Hematopoietic multipotent progenitor cell treated with erythropoietin and hydrocortisone succinate and interleukin-3 and kit ligand, for 4 days (in vitro differentiated cells): ENCODE measurements at places on chromosomes 5 and 9.

DNA sequence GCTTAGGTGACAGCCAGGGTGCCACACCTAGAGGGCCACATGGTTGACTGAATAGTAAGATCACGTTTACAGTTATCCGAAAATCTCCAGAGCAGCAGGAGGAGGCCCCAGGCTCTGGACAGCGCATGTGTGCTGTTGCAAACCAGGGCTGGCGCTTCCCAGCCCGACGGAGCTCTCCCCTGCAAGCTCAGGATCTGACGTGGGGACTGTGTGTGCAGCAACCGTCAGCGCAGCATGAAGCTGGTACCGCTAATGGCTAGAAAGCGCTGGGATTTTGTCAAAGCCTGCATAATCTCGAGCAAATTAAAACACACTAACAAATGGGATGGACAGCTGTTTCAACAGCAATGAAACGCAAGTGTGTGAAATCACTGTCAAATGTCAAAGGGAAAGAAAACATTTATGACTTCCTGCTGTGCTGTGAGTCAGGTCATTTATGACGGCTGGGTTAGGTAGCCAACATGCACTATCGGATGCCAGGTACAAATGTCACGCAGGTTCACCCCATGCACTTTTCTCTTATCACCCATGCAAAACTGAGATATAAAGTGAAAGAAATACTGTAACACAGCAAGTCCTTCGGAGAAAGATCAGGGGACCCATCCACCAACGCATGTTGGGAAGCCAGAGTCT, 7.5 kb downstream of the SURF4 start:
- no peak for DNase-seq

DNA sequence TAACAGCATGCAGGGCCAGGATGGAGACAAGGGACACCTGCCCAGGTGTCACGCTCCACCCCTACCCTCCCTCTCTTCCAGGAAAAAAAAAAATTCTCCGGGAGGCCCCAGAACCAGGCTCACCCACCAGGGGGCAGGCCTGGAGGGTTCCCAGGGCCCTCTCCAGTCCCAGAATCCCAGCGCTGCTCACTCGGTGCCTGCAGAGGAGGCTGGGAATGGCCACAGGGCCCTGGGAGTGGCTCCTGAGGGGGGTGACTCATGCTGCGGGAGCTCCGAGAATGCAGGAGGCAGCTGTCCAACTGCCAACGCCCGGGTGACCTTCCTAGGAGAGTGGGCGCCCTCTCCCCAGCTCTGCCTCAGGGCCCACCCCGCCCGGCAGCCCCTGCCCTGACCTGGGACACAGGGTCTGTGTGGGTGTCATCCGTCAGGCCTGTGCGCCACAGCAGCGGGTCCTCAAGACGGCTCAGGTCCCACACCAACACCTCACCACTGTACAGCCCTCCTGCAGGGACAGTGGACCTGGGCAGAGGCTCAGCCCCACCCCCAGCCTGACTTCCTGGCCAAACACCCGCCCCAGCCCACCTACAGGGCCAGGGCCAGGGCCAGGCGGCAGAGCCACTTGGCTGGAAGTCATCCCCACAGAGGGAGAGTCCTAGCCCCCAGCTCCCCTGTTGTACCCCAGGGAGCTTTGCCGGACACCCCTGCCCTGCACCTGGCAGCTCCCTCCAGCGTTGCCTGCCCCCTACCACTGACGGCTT, 21.2 kb downstream of the DYNC2I2 start:
- DNase-seq, result no peak

DNA sequence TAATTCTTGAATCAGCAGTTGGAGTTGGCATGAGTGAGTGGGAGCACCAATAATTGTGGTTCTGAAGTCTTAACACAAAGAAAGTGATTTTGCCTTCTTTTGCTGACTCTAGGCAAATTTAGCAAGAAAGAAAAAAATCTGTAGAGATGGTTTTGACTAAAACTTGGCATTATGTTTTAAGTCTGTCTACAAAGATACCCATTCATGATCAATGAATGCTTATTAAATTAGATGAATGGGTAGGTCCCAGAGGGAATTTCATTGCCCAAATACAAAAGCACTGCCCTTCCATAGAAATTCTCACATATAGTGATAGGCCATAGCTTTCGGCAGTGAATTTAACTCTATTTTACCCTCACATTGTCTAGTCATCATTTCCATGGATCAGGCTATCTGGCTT, 428.6 kb upstream of the ADAMTSL1 start:
- DNase-seq, result no peak

DNA sequence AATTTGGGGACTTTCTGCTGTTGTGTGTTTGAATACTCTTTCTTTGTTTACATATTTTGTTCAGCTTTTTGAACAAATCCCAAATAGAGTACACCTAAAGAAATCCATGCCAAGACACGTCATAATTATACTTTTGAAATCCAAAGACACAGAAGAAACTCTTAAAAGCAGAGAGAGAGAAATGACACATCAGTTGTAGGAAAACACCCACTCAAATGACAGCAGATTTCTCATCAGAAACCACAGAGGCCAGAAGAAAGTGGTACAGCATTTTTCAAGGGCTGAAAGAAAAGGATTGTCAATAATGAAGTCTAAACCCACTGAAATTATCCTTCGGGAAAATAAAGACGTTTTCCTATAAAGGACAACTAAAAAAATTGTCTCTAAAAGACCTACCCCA, 378.6 kb downstream of the GADD45G start:
- no peak for DNase-seq

DNA sequence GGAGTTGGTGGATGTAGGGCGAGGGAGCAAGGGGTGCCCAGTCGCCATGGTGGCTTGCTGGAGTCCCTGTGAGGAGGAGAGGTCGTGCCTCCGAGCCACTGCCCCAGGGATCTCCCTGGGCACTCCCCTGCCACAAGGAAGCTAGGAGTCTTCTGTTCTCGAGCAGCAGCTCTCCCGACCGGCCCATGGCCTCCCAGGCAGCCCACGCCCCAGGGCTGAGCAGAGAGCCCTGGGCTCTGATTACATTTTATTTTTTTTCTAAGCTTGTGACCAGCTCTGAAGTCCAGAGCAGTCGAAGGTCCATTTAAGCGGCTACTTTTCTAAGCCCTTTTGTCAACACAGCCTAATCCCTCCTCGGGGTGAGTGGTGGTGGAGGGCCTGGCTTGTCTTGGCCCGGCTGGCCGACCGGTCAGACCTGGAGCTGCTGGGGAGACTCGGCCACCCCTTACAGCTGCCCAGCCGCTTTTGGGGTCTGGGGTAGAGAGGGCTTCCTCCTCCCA, 2.1 kb downstream of the RXRA start:
- no peak for DNase-seq

- DNase-seq, result peak; percentile 91
Measured at GRCh38 chr5:131640043-131640856, 5.2 kb upstream of the RAPGEF6 start.

GRCh38 chr5:142597546-142598337, 88.1 kb downstream of the FGF1 start:
- peak; percentile 68 for DNase-seq

DNA sequence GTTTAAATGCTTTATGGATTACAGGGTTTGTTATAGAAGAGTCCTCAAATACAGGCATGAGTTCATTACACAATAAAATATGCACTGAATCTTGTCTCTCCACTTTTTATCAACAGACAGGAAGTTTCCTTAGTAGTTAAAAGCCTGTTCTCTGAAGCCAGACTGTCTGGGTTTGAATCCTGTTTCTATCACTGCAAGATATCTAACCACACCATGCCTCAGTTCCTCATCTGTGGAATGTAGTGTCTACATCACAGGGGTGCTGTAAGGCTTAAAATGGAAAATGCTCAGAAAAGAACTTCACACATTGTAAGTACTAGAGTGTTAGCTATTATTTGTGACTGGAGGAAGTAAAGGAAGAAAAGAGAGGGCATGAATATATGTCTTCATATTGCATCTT, 9.3 kb downstream of the LIX1 start:
- peak; percentile 28 for DNase-seq

DNA sequence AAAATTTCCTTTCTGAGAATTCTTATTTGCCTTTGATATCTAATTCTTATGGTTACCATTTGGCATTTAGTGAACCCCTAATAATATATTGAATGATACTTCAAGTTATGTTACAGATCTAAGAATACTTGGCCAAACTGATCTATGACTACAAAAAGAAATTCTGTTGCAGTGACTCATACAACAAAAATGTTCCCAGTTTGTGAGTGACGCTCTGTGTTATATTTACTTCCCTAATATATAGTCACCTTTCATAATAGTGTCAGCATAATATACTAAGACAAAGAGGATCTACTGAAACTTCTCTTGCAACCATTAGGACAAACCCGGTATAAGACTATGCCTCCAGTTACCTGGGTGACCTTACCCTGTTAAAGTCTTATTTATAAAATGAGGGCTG, 216.9 kb upstream of the TLX3 start:
- no peak for DNase-seq

- peak; percentile 29 for DNase-seq
Measured at GRCh38 chr5:75847561-75848021, 130.4 kb upstream of the POC5 start.

DNA sequence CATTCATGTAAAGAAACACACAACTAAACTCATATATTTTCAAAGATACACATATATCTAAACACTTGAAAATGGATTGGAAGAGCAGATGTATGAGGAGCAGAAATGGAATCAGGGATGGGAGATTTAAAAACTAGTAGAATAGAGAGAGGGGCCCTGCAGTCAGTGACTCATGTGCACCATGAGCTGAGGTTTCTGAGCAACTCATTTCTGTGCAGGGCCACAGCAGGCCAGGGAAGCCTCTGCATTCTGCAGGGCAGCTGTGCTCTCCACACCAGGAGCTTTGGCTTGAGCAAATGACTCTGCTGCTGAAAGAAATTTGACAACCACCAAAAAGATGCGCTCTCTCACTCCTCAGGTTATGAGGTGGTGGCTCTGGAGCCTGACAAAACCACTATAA, 27.1 kb downstream of the LHX6 start:
- DNase-seq, result no peak

DNA sequence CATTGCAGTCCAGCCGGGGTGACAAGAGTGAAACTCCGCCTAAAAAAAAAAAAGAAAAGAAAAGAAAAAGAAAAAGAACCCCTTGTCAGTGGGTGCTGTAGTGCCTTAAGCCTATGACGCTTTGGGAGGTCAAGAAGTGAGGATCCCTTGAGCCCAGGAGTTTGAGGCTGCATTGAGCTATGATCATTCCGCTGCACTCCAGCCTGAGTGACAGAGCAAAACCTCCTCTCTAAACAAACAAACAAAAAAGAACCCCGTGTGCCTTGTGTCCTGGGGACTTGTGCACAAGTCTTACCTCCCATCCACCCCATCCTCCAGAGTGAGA, 33.5 kb upstream of the STXBP1 start:
- DNase-seq, result no peak

DNA sequence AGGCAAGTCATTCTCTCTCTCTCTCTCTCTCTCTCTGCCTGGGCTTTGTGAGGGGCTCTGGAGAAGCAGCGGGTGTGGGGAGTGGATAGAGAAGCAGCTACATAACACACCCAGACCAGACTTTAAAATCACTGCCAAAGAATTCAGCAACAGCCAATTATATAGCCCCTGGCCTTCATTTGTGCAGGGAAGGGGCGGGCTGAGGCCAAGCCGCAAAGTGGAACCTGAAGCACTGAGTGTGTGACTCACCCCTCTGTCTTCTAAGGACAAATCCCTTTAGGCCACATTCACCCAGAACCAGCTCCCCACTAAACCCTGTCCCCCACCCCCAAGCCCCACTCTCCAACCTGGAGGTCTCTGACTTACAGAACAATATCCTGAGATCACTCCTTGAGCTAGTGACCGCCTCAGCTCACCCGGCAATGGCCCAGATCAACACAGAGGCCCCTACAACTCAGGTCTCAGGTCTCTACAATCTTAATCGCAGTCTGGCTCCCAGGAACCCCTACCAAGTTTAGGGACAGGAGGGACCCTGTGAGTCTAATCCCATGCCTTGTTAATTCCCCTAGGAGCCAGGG, 6.0 kb downstream of the B4GALT1 start:
- DNase-seq, result peak; percentile 62

DNA sequence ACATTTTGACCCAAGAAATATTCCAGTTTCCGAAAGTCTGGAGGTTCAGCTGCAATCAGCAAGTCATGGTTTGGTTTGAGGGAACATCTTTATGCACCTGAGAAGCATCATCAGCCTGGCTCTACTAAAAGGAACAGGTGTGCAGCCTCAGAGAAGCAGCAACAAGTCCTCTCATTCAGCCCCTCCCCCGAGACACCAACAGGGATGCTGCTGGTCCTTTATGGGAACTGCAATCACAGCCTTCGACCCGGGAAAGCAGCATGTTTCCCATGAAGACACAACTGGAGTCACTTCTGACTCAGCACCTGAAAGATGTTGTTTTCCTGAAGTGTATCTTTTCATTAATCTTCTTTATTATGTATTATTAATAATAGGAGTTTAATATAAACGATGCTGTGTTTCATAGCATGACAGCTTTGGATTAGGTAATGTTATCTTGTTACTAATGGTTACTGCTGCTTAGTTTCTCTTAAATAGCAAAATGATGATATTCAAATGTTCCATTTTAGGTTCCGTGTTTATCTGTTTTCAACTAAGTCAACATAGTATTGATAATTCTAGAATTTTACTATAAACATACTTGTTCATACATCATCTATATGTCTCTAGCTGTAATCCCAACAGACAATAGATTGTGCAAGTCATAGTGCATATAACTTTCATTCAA, 15.6 kb upstream of the NREP start:
- no peak for DNase-seq

DNA sequence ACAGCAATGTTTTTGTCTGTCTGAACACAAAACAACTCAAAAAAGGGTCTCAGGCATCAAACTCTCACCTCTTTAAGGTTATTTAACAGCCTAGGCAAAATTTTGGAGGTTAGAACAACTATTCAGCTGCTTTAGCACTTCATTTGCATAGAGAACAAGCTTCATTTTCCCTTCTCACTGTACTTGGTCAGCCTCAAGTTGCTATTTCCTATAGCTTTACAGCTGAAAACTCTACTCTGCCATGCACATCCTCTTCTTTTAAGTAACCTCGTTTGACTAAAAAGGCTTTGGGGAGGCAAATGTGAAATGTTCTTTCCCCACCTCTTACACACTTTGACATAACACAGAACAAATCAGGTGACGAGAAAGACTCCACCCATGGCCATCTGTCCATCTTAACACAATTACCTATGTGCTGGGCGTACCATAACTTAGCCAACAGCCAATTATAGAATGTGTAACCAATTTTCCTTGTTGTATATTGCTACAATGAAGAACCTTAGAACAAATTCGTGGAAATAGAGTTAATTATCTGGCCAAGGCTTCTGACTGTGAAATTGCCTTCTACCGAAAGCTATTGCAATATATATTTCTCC, 195.7 kb downstream of the DCP2 start:
- no peak for DNase-seq

DNA sequence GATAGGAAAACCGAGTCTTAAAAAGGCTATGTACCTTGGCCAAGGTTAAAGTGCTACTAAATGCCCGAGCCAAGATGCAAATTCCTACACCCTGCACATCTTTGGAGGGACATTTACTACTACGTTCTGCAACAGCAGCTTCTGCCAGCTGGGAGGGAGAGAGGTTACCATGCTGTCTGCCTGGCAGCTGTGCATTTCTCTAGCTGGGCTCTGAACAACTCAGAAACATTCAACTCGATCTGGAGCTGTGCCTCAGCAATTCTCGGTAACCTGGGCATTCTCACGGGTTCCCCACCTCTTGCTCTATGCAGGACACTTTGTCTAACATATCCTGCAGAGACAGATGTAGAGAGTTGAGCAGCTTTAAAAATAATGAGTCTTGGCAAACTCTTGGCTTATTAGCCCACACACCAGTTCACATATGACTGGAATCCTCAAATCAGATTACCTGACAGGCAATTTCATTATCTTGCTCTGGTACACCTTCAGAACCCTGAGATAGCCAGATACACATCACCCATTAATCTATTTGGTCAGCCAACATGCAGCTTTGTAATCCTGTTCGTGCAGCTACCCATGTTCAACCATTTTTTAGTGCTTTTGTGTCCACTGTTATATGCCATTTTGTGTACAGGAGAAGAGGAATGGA, 115.8 kb downstream of the EFNA5 start:
- DNase-seq, result no peak
